ENCODE measurements at places on chromosomes 12 and 14.

GRCh38 chr14:76196980-76197695, 45.4 kb downstream of the GPATCH2L start:
- no peak for DNase-seq

DNA sequence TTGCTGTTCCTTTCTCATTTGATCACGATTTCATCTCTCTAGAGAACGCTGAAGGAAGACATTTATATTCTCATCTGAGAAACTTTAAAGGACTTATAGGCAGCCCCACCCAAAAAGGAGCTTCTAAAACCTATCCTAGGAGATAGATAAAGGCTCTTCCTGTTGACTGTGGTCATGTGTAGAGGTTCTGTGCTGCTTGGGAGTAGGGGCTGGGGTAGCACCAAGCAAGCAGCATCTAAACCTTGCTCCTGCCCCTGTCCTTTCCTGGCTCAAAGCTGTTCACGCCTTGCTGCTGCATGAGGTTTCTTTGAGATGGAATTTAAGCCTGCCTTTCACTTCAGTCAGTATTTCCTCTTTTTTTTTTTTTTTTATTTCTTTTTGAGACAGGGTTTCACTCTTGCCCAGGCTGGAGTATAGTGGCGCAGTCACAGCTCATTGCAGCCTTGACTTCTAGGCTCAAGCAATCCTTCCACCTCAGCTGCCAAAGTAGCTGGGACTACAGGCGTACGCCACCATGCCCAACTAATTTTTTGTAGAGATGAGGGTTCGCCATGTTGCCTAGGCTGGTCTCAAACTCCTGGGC, 41.4 kb downstream of the RAB35 start:
- DNase-seq, result no peak

- no peak for DNase-seq
These were observed 28.3 kb downstream of the PITPNM2 start for GRCh38 chr12:123122626-123123025.

DNA sequence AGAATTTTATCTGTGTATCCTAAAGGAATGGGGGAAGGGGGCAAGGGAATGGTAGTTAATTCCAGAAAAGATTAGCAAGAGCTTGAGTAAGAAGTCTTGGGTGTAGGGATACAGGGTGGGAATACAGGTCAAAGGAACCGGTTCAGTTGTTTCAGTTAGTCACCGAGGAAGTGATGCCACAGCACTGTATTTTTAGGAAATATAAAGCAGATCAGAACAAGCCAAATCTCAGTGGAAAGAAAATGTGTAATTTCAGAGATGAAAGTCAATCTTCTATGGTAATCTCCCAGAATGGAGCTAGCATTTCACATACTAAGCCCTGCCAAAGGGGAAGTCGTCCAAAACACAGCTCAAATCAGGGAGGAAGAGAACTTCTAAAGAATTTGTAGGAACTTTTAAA, 4.7 kb upstream of the TUBA1C start:
- DNase-seq, result no peak

DNA sequence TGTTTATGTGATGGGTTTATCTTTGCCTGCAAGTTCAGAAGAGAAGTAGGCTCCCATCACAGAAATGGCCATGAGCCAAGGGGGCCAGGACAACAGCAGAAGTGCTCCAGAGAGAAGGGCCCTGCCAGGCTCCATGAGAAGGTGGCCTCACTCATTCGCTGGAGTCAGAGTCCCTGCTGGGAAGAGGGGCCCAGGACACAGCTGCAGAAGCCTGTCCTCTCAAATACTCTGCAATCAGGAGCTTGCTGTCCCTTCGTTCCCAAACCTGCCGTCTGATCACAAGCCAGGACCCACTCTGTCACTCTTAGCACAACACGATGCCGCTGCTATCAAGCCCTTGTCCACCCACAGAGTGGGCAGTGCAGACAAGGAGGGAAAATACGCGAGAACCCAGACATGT, 306.2 kb upstream of the FKBP4 start:
- DNase-seq, result no peak

DNA sequence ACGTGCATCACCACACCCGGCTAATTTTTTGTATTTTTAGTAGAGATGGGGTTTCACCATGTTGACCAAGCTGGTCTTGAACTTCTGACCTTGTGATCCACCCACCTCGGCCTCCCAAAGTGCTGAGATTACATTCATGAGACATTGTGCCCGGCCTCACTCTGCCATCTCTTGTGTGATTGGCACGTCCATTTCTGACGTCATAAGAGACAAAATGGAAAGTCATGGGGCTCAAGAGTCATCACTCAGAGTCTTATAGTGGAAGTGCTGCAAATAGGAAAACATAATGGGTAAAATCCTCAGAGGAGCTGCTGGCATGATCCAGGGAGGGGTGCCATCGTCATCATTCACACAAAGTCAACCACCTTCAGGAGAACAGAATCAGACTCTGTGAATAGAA, 54.2 kb upstream of the GPATCH2L start:
- DNase-seq, result no peak

DNA sequence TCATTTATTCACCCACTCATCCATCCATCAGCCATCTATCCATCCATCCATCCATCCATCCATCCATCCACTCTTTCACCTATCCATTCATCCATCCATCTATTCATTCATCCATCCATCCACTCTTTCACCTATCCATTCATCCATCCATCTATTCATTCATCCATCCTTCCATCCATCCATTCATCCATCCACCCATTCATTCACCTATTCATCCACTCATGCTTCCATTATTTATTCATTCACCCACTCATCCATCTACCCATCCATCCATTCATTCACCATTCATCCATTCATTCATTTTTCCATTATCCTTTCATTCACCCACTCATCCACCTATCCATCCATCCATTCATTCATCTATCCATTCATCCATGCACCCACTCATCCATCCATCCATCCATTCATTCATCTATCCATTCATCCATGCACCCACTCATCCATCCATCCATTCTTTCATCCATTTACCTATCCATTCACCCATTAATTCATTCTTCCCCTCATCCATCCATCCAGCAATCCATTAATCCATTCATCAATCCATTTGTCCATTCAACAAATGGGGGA, 360.9 kb downstream of the ADGRD1 start:
- no peak for DNase-seq

- DNase-seq, result no peak
These were observed 8.2 kb downstream of the ARHGEF40 start for GRCh38 chr14:21078287-21078686.

DNA sequence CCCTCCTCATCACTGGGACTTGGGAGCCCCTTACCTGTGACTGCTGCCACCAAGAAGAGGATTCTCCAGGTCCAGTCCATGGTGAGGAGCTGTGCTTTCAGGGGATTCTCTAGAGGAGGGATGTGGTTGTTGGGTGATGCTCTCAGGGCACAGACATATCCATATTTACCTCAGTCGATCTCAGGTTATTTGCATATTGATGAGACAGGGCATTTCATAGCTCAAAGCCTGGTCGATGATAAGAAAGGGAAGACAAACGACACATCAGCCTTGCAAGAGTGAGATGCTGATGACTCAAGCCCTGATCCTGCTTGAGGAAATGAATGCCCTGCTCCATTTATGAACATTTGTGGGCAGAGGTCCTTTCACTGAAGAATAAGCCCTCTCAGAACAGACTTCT, 981.0 kb downstream of the TMEM121 start:
- DNase-seq, result no peak

GRCh38 chr12:67415473-67415872, 146.3 kb downstream of the CAND1 start:
- DNase-seq, result peak; percentile 86

- DNase-seq, result peak; percentile 60
These were observed 1.9 kb upstream of the PIWIL1 start for GRCh38 chr12:130335517-130336392.

- DNase-seq, result no peak
These were observed 13.5 kb downstream of the DGLUCY start for GRCh38 chr14:91127401-91127801.

DNA sequence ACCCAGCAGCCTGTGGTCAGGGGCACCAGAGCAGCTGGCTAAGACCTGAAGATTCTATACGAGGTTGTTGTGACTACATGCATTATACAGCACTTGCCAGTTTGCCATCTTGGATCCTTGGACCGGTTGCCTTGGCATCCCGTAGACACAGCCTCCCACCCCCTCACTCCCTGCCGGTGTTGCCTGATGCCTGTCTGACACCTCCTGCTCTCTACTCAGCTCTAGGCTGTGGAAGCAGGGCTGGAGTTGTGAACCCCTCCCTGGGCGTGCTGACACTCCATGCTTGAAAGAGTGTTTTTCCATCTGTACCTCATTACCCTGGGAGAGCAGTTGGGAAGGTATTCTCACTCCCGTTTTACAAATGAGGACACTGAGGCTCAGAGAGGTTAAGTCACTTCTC, 2.5 kb downstream of the CHGA start:
- DNase-seq, result no peak

GRCh38 chr12:119938049-119938667, 50.9 kb upstream of the BICDL1 start:
- DNase-seq, result peak; percentile 65

DNA sequence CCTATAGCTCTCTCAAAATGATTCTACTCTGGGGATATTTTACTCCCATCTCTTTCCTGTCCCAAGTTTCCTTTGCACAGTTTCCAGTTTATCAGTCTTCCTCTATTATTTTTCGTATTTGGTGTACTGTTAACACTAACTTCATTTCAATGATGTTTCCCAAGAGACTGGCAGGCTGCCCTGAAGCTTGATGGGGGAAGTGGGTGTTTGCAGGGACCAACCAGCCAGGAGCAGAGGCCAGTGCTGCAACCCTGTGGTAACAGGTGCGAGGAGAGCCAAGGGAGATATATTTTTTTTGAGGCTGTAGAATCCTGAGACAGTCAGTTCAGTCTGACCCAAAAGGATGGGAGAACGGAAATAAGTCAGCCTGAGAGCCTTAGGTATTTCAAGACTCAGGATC, 11.8 kb upstream of the CEBPE start:
- peak; percentile 67 for DNase-seq

GRCh38 chr12:30774599-30774998, 19.8 kb upstream of the CAPRIN2 start:
- no peak for DNase-seq

- peak; percentile 65 for DNase-seq
These were observed 7.2 kb upstream of the SDR9C7 start for GRCh38 chr12:56941299-56942017.

- no peak for DNase-seq
These were observed 143.7 kb downstream of the AACS start for GRCh38 chr12:125208942-125209341.

DNA sequence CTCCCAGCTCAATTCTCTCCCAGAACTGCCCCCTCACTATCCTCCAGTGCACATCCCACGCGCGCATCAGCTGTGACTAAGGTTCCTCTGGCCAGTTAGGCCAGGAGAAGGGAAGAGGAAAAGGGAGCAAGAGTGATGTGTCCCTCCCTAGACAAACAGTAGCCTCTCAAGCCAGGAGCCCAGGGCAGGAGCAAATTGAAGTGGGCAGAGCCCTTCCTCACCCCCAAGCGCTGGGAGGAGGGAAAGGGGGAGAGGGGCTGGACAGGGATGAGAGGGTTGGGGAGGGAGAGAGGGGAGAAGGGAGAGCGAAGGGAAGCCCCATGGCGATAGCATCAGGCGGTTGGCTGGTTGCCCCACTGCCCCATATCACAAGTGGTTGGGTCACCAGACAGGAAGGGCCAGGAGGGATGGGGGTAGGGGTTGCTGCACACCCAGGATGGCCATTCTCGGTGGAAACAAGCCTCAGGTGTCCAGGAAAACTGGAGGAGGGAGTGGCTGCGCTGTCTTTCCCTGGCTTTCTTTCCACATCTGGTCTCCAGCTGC, 1.1 kb downstream of the CD63 start:
- peak; percentile 70 for DNase-seq

GRCh38 chr12:114501474-114501807, 95.5 kb upstream of the TBX5 start:
- no peak for DNase-seq

- no peak for DNase-seq
These were observed 618.8 kb downstream of the RPS29 start for GRCh38 chr14:48967419-48967818.

GRCh38 chr12:12461923-12462315, 100.7 kb downstream of the DUSP16 start:
- DNase-seq, result no peak

- peak; percentile 82 for DNase-seq
These were observed 189.6 kb downstream of the DUSP6 start for GRCh38 chr12:89162589-89163261.

DNA sequence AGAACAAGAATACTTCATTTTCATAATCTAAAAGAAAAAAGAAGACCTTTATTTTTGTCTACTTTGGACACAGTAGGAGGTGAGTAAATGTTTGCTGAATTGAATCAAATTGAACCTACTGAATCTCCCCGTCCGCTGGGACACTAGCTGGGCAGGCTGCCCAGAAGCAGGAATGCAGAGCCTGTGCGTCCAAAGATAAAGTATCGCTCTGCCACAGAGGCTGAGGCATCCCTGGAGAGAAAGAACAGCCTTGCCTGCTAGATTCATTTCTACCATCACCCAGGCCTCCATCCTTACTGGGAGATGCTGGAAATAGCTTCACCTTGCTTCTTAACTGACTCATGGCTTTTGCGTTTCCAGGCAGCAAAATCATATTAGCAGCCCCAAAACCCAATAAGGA, 64.1 kb upstream of the TSPAN11 start:
- peak; percentile 50 for DNase-seq

- no peak for DNase-seq
These were observed 193.9 kb upstream of the C14orf180 start for GRCh38 chr14:104385531-104386101.

- peak; percentile 61 for DNase-seq
These were observed 28.1 kb downstream of the CBX5 start for GRCh38 chr12:54251667-54252284.

DNA sequence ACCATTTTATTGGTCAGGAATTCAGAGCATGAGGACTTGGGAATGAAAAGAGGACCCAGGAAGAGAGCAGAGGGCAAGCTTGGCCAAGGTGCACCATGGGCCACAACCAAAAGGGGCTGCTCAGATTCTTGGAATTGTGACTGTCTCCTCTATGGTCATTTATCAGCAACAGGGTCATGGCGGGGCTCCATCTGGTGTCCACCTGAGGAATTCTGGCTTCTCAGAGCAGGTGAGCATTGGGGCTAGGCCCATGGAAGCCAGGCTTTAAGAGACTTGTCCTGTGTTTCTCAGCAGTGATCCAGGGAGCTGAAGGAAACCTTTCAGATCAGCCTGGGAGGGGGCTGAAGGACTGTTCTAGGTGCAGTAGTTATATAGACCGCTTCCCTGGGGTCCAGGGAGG, 2.6 kb upstream of the RIN3 start:
- no peak for DNase-seq

- no peak for DNase-seq
These were observed 277.4 kb downstream of the FOXN3 start for GRCh38 chr14:89139404-89140247.
